ENCODE measurements at places on chromosomes 5 and 9.

- no peak for DNase-seq
Observed at GRCh38 chr5:38291355-38291754, 33.0 kb downstream of the EGFLAM start.

GRCh38 chr9:125732562-125732961 lies 14.6 kb upstream of the PBX3 start:
- no peak for DNase-seq

DNA sequence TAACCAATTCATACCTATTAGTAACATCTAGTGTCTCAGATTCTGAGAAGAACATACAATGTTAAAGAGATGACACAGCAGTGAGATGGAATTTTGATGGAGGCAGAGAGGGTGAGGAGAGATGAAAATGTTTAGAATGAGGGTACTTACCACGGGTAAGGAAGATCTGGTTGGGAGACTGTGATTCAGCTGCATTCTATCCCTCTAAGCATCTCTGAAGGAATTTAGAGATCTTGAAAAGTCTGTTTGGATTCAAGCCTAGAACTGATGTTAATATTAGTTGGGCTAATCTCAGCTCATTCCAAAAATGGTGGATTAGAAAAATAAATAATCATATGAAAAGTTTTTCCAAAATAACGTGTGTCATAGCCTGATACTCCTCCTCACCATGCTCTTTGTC lies 191.5 kb upstream of the CLINT1 start:
- no peak for DNase-seq

GRCh38 chr9:77133011-77133410 lies 44.3 kb upstream of the VPS13A start:
- no peak for DNase-seq

- no peak for DNase-seq
Observed at GRCh38 chr5:18745042-18745987, 1111.1 kb downstream of the TAF11L14 start.

DNA sequence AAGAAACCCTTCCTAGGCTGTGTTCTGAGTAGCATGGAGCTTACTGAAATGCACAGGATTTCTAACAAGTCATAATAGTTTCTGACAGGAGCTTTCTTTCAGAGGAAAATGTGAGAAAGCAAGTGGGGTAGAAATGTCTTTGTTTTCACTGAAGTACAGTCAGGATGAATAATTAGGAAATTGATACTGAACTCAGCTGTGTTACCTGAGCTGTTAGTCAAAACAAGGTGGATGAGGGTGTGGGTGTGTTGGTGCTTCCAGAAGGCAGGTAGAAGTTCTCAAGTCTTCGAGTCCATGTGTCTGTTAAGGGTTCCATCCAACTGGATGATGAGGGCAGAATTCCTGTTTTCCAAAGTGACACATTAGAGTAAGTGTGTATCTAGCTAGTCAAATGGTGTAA lies 122.4 kb downstream of the BASP1 start:
- no peak for DNase-seq

- DNase-seq, result no peak
Observed at GRCh38 chr9:99400184-99400731, 178.2 kb downstream of the SEC61B start.

GRCh38 chr5:84403773-84404172 lies 19.1 kb upstream of the EDIL3 start:
- DNase-seq, result no peak

DNA sequence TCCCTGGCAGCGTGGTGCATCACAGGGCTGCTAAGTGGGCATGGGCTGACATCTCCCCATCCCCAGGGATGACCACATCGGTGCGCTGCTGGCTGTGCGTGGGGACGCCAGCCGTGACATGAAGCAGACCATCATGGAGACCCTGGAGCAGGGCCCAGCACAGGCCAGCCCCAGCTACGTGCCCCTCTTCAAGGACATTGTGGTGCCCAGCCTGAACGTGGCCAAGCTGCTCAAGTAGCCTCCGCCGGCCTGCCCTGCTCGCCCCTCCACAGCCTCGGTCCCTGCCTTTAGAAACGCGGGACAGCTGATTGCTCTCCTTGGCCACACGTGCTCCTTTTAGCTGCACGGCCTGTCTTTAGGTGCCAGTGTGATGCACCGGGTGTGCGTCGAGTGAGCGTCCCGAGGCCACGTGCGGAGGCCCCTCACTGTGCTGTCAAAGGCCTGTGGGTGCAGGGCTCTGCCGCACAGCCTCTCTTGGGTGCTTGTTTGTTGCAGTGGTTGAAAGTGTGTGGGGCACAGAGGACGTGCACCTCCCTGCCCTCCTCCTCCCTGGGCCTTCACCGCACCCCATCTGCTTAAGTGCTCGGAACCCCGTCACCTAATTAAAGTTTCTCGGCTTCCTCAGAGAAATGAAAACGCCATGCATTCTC lies 23.8 kb downstream of the EXOC3 start:
- no peak for DNase-seq
